ENCODE measurements at places on chromosomes 16 and 17.

- no peak for DNase-seq
Observed at GRCh38 chr17:6426356-6427101, 8.4 kb downstream of the AIPL1 start.

DNA sequence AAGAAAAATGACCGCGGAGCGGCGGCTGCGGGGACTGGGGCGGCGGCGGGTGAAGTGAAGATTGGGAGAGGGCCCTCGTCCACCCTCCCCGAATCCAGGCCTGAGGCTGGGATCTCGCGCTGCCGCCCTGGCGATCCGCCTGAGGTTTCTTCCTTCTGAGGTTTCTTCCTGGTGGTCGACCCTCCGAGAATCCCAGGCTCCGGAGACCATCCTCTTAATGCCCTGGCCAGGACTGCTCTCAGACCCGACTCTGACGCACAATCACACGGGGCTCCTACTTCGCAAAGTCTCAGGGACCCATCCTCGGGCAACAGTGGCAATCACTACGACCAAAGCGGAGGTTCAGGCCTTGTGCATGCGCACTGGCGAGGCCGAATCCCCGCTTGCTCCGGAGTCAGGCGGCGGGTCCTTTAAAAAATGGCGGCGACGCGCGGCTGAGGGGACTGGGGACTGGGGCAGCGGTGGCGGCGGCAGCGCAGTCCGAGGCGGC, 18.0 kb upstream of the KCNJ18 start:
- DNase-seq = no peak

DNA sequence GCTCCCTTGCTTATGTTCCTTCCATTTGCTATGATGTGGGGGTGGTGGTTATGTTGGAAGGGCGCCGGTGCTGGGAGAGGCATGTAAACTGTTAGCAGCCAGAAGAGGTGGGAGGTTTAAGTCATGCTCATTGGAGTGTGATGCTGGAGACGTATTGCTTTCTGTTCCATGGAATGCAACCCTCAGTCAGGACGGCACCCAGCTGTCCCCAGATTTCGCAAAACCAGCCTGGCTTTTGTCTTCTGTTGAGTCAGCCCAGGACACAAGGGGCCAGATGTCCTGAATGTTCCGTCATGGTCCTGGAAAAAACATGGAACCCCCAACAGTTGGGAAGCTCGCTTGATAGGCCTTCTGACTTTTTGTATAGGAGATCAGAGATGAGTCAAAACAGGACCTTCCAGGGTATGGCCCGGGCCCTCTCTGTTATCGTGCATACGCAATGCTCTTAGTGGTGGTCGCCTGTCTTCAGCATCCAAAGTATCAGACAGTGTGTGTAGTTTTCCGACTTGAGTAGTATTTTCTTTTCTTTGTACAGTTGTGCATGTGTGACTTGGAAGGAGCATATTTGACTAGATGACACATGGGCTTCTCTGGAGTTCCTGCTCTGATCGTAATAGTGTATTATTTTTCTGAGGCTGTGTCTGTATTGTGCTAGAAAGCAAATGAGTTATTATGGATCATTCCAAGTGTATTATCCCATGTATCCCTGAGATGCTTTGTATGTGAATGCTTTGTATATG, 201.9 kb downstream of the SNX29 start:
- peak; percentile 10 for DNase-seq

DNA sequence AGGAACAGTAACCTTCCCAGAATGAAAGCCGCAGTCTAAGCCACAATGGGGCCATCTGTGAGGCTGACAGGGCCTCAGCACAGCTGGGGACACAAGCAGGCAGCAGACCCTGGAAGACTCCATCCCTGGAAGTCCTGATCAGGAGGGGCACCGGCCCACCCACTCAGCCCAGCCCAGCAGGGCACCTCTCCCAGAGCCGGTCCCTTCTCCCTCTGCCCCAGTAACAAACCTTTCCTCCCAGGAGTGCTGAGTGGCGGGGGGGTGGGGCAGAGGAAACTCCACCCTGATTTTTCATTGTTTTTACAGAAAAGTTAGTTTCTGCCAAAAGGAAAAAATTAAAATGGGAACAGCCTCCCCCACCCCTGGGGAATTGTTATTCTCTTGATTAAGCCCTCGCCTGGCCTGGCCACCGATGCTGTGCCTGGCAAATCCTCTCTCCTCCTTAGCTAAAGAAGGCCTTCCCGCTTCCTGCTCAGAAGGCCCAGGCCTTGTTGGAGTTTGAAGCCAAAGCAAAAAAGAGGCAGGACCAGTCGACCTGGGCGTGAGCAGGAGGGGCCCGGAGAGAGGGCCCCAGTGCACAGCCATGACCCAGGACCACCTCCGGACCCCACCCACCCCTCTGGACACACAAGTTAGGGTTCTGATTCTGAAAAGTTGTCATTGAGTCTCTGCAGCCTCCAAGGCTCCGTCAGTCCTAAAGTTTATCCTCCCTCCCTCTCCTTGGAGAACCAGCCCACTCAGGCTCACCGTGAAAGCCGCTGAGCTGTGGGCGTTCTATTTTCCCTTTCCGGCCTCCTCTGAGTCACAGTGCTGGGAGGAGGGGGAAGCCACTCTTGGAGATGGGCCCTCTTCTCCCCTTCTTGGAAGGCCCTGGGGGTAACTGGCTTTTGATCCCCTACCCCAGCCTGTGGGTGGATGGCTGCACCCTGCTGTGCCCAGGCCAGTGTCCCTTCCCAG, 128.4 kb upstream of the TNRC6C start:
- DNase-seq = peak; percentile 56

DNA sequence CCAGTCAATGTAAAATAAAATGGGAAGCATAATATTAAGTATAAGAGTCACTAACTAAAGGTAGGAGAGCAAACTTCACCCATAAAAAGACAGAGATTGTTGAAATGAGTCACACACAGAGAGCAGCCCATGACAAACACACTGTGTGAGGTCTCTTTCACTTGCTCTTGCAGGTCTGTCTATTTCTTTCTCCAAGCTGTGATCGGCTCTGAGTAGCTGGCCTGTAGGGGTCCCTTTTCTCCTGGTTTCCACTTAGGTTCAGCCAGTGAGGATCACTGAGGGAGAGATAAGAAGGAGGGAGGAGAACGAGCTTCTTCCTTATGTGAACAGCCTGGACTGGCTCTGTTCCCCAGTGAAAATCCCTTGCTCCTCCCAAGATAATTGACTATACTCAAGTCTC, 133.7 kb upstream of the HS3ST3A1 start:
- peak; percentile 62 for DNase-seq

- no peak for DNase-seq
Observed at GRCh38 chr16:86549076-86549892, 5.8 kb downstream of the MTHFSD start.

- DNase-seq = no peak
Observed at GRCh38 chr17:39751016-39751543, 13.3 kb downstream of the GRB7 start.

DNA sequence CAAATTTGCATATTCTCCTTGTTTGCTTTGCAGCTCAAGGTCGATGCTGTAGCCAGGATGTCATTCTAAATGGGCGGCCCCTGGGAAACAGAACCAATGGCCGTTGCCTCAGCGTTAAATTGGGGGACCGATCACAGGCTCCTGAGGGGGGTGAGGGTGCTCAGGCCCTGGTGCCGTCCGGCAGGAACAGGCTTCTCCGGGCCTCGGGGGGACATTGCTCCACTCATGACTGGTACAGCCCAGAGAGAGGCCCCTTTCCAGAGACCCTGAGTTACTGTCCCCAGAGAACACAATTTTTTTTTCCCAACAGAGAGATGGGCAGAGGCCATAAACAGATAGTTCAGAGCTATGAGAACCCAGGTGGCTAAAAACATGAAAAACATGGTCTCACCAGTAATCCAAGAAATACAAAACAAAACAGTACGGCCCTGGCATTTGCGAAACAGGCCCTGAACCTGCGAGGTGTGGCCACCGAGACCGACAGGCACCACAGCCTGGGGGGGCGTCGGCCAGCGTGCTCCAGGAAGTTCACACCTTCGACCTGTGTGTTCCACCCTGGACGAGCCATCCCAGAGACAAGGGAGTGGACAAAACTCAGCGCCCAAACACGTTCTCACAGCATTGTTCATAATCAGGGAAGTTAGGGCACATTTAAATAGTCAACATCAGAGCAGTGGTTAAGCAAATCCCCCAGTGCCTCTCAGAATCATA, 82.8 kb downstream of the METRNL start:
- DNase-seq = no peak

DNA sequence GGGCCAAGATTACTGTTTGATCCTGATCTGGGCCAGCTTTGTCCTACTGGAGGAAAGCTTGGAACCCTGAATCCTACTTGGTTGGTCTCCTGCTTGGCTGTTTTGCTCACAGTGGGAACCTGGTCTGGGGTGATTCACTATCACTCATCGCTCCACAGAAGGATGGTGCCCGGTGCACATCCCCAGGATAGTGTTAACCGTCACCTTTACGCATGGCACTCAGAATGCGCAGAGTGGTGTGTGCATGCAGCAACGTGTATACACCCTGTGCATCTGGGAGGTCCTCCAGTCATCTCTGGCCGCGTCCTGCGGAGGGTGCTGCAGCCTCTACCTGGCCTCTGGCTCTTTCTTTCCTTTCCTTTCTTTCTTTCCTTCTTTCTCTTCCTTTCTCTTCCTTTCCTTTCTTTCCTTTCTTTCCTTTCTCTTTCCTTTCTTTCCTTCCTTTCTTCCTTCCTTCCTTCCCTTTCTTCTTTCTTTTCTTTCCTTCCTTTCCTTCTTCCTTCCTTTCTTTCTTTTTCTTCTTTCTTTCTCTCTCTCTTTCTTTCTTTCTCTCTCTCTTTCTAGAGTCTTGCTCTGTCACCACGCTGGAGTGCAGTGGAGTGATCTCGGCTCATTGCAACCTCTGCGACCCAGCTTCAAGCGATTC, 13.1 kb downstream of the SOCS3 start:
- DNase-seq = no peak

GRCh38 chr17:2419486-2419885, 18.6 kb upstream of the MNT start:
- no peak for DNase-seq

DNA sequence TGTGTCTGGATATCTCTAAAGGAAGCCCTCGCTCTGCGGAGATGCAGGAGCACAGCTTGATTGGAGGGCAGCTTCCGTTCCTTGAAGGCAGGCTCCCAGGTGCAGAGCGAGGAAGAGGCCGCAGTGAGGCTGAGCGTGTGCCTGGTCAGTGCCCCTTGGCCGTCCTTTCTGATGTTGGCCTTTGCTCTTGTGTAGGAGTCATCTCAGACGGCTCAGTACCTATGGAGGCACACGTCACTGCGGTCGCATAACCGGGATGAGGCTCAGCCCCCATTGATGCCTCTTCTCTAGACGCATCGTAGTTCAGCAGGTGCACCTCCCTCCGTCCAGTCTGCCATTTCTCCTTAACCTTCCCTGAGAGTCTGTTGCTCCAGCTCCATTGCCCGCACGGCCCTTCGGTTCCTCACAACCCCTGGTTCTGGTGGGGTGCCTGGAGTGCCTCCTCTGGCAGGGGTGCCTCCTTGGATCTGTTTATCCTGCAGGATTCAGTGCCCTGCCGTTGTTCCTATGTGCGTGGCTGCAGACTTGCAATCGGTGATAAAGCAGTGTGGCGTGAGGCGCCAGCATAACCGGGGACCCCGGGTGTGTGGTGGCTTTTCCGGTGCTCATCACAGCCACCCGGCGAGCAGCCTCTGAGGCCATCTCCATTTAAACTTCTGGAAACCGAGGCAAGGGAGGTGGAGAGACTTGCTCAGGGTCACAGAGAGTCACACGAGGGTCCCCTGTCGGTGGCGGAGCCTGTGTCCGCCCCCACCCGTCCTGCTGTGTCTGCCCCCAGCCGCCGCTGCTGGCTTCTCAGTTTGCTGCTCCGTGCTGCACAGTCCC, 188.8 kb upstream of the CHMP6 start:
- no peak for DNase-seq

GRCh38 chr17:58991718-58992331, 114.9 kb downstream of the TRIM37 start:
- DNase-seq = peak; percentile 49

GRCh38 chr17:20218272-20218671, 209.1 kb downstream of the SPECC1 start:
- no peak for DNase-seq

All from RPMI7951 (cell line).